GM23248 (cell line): ENCODE measurements at places on chromosomes 2 and 18.

GRCh38 chr2:207674826-207675225 is 36.6 kb upstream of the CCNYL1 start:
- DNase-seq: no peak

- DNase-seq: no peak
These were observed 467.3 kb upstream of the MYT1L start for GRCh38 chr2:2798337-2798736.

DNA sequence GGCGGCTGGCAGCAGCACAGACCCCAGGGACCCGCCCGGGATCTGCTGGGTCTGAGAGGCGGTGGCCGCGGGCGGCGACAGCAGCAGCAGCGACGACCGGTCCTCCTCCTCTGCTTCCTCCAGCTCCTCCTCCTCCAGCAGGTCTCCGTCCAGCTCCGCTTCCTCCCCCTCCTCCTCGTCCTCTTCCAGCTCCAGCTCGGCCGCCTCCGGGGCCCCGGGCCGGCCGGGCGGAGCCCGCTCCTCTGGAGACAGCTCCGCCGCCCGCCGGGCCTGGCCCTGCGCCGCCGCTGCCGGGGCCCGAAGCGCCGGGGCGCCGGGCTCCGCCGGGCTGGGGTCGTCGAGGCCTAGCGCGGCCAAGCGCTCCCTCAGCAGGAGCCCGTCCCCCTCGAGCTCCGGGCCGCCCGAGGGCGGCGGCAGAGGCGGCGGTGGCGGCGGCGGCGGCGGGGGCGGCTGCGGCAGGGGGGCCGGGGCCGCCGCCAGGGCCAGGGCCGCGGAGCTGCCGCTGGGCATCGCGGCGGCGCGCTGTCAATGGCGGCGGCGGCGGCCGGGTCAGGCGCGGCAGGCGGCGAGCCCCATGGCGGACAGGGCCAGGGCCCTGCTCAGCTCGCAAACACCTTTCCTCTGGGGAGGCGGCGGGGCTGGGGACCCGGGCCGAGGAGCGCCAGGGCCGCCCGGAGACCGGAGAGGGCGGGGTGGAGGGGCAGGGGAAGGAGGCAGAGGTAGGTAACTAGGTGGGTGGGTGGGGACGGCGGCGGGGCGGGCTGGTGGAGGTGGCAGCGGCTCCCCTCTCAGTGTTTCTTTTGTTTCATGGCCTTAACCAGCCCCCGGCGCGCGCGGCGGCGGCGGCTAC is 445 bp downstream of the MEX3C start:
- DNase-seq: peak; percentile 75

GRCh38 chr2:215557701-215558100 is 121.8 kb upstream of the FN1 start:
- no peak for DNase-seq

GRCh38 chr2:12587228-12587627 is 129.5 kb upstream of the TRIB2 start:
- no peak for DNase-seq

- peak; percentile 87 for DNase-seq
These were observed 232.3 kb downstream of the KLHL29 start for GRCh38 chr2:23617167-23617810.

DNA sequence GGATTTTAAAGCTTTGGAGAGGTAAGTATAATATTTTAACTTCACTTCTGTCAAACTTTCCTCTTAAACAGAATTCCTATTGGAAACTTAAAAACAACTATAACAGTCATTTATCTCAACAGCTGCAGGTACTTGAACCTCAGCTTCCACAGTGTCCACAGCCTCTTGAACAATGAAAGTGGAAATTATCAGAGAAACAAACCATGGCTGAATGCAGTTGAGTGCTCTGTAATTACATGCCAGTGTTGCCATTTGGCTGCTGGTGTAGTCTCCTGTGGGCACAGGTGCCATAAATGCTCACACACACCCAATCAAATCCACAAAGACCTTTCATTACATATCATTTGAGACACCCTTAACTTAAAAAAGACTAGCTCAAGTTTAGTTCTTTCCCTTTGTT is 125.1 kb downstream of the CPS1 start:
- no peak for DNase-seq

- DNase-seq: no peak
These were observed 55.5 kb downstream of the SGPP2 start for GRCh38 chr2:222479859-222480258.

DNA sequence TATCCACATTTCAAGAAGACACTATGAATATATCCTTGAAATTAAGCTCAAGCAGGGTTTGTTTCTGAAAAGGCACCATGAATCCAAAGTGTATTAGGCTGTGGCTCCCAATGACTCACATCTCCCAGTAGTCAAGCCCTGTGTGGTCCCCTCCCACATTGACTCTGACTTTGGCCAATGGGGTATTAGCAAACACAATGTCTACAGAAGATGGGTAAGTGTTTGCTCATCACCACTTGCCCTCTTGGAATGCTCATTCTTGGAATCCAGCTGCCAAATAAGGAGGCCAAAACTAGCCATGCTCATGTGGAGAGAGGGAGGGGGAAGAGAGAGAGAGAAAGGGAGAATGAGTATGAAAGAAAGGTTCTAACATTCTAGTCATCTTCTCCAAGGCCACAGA is 490.0 kb downstream of the TXNL1 start:
- DNase-seq: peak; percentile 93

- DNase-seq: no peak
These were observed 138.6 kb downstream of the DTNA start for GRCh38 chr18:34848695-34849094.

GRCh38 chr2:157428500-157429175 is 15.3 kb downstream of the CYTIP start:
- no peak for DNase-seq

GRCh38 chr2:5242751-5243150 is 449.4 kb upstream of the SOX11 start:
- DNase-seq: no peak

DNA sequence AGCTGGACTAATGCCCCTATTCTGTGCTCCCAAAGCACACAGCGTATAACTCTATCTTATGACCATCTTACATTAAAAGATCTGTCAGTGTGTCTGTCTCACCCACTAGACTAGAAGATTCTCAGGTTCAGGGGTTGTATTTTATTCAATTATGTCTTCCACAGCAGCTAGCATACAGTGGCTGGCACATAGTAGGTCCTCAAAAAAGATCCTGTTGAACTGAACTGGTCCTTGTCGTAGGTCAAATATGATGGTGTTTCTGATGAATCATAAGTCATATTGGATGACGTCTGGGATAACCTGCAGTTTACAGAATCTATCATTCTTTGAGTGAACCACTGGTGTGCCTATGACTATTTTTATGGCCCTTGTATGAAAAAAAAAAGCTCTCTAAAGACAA is 11.3 kb upstream of the TTC39C start:
- no peak for DNase-seq

- DNase-seq: no peak
These were observed 5.3 kb downstream of the GPC1 start for GRCh38 chr2:240440704-240441320.

DNA sequence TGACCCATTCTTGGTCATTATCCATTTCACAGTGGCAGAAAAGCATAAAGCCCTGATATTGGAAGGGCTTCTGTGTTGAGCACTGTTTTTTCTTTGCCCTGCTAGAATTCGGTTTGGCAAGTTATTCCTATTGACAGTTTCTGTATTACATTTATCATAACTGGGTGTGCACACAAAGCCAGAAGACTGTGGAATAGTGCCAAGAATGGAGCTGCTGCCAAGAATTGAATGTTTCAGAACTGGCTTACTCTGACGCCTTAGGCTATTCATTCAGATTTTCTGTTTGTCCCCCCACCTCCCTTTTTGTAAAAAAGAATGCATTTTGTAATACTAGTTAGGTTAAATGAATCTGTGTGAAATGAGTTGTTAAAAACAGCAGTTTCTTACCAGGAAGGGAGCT is 12.7 kb downstream of the KDM3A start:
- DNase-seq: peak; percentile 67

DNA sequence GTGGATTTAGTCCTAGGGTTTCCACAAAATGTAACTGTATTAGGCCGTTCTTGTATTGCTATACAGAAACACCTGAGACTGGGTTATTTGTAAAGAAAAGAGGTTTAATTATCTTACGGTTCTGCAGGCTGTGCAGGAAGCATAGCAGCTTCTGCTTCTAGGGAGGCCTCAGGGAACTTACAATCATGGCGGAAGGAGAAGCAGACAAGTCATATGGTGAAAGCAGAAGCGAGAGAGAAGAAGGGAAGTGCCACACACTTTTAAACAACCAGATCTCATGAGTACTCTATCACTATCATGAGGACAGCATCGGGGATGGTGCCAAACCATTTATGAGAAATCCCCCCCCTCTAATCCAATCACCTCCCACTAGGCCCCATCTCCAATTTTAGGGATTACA is 9.5 kb upstream of the CCDC68 start:
- DNase-seq: no peak

GRCh38 chr18:78728784-78729467 is 250.7 kb upstream of the SALL3 start:
- no peak for DNase-seq

GRCh38 chr18:2547477-2548087 is 23.7 kb downstream of the METTL4 start:
- peak; percentile 73 for DNase-seq

GRCh38 chr2:39932198-39932597 is 153.1 kb upstream of the THUMPD2 start:
- DNase-seq: no peak

GRCh38 chr2:2045950-2046349 is 285.1 kb downstream of the MYT1L start:
- DNase-seq: no peak

DNA sequence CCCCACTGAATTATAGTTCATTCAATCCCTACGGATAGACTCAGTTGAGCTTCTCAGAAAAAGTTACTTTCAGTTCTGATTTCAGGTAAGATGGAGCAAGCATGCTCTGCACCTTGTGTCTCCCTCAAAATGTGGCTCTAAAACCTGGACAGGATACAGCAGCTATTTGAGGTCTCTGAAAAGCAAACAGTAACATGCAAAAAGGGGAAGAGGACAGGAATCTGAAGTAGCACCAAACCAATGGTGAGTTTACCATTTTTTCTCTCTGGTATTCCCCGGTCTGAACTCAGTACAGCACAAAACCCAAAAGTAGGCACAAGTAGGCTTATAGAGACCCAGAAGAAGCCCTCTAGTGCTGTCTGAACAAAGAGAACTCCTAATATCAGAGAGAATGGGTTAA is 34.1 kb downstream of the LANCL1 start:
- no peak for DNase-seq

DNA sequence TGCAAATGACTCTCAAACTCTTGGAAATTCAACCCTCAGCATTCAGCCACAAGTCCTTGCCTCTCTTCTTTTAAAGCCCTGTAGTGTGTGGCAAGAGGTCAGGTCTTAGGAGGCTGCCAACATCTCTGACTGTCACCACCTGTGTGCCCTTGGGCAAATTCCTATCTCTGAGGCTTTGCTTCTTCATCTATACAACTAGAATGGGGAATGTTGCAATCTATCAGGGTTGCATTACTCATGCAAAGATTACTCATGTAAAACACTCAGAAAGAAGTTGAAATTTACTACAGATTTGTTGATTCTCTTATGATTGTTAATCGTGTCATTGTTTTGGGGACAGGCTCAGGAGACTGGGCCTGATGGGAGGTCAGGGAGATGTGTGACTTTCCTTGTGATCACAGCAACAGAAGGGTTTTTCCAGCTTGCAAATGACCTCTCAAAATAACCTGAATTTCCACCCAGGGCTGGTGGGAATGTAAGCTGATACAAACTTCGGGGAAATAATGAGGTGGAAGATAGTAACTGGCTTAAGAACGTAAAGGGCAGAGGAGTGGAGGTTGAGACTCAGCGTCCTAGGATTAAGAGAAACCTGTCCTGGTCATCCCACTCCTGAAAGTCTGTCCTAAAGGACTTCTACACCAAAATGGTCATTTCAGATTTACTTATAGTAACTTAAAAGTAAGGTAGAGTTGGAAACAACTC is 32.1 kb upstream of the SIGLEC15 start:
- DNase-seq: peak; percentile 94

DNA sequence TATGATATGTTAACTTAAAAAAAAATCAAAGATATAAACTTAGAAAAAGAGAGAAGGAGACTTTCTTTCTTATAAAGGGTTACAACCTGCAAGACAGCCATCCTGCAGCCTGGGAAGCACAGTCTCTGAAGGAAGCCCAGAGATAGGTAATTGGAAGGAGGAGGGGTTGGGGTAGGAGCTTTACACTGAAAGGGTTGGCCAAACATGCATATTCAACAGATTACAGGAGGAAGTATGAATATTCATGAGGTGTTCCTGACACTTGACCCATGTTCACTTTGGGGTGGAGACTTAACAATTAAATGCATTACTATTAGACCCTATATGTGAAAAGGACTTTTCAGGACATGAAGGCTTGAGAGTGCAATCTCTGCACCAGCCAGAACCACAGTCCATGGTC is 71.7 kb upstream of the CDH2 start:
- no peak for DNase-seq

- DNase-seq: no peak
These were observed 65.7 kb downstream of the KLHL14 start for GRCh38 chr18:32707147-32707546.

DNA sequence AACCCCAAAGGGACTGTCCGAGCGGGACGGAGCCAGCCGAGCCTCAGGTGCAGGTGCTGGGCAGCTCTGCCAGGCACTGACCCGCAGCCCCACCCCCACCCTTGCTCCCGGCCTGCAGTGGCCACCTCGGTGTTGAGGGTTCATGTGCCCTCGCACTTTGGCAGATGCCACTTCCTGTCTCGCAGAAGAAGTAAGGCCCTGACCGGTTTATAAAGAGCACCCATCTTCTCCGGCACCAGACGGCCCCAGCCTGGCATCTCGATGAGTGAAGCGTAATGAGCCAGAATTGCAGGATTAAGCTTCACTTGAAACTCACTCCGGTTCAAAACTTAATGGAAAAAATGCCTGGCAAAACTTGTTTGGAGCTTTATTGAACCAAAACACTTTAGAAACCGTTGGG is 10.9 kb upstream of the NFATC1 start:
- DNase-seq: no peak

- peak; percentile 49 for DNase-seq
These were observed 45.0 kb upstream of the NRP2 start for GRCh38 chr2:205637320-205637602.

DNA sequence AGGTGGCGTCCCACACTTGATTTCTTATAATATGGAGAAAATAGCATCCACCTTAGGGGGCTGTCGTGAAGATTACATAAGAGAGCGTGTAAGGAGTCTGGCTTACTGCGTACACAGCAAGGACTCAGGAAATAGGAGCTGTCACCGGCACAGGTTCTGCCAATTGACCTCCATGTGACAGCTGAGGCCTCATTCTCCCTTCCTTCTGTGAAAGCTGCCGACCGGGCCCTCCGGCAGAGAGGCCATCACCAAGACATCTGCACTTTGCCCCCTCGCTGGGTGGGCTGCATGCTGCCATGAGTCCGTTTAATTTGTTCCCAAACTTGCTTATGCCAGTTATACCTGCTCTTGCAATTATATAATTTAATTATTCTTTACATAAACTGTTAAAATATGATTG is 27.7 kb downstream of the HS1BP3 start:
- no peak for DNase-seq

GRCh38 chr2:228703152-228703551 is 521.7 kb upstream of the SPHKAP start:
- no peak for DNase-seq

GRCh38 chr2:110752871-110753270 is 20.5 kb downstream of the ACOXL start:
- DNase-seq: no peak
